ENCODE measurements at places on chromosomes 1 and 21.

- no peak for DNase-seq
Measured at GRCh38 chr1:81967951-81968350, 167.2 kb downstream of the ADGRL2 start.

- no peak for DNase-seq
Measured at GRCh38 chr1:21294266-21294989, 4.2 kb upstream of the ECE1 start.

DNA sequence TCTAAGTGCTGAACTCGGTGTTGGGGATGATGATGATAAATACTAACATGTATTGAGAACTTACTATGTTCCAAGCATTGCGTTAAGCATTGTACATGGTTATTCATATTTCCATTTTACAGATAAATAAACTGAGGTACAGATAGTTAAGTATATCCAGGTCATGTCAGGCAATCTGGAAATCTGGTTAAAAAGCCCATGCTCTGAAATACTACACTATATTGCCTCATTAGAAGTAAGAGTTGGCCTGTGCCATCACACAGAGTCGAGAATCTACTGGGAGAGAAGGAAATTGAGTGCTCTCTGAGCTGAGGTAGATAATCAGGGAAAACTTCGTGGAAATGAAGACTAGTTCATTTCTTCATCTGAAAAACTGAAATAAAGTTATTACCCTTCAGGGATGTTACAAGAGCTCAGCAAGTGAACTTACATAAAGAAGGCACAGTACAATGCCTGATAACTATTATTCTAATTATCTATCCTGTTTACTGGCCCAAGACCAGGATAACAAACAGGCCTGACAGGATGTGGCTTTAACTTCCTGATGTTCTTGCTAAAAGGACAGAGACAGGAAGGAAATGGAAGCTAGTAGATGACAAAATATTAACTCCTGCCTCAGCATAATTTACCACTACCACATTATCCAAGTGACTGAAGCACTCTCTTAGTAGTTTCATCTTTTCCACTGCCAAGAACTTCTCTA is 85.6 kb downstream of the EPS15 start:
- DNase-seq: no peak

DNA sequence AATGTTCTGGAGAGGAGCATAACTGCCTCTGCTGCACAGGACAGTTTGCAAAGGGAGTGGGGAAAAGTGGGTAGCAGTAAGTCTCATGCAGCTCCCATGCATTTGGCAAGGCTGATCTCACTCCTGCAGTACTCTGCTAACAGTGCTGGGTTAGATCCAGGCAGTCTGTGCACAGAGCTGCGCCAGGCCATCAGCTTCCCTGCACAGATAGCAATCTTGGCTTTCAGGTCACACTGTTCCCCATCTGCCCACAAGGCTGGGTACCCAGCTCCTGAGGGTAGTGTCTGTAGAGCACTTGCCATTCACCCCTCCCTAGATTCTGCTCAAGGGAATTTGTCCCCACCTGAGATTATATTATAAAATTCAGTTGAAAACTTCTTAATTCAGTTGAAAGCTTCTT is 72.1 kb downstream of the SH3BGR start:
- DNase-seq: no peak

- no peak for DNase-seq
Measured at GRCh38 chr1:84959294-84959693, 37.6 kb downstream of the MCOLN2 start.

- DNase-seq: no peak
Measured at GRCh38 chr1:186843226-186843625, 14.5 kb downstream of the PLA2G4A start.

- no peak for DNase-seq
Measured at GRCh38 chr1:86104606-86105532, 51.7 kb downstream of the COL24A1 start.

DNA sequence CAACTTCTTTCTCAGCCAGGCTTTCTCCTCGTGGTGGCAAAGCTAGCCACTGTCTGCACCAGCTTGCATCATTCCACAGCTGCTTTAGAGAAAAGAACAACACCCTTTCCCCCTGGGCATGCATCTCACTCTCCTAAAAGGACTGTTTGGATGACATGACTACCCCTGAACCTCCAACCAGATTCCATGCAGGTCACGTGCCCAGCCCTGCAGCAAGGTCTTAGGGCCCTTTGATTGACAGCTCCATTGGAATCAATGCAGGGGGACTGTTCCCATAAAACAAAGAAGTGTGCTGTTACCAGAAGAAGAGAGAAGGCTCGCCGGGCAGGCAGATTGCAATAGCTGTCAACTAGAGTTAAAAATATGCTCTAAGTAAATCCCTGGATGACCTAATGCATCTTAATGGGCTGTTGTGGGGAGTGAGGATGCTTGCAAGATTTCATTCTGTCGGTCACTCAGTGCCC is 24.4 kb downstream of the KCNA2 start:
- no peak for DNase-seq

GRCh38 chr1:160565564-160565963 is 13.7 kb downstream of the CD84 start:
- DNase-seq: no peak

GRCh38 chr1:192905049-192905448 is 96.2 kb downstream of the RGS2 start:
- no peak for DNase-seq

- no peak for DNase-seq
Measured at GRCh38 chr1:153944827-153945117, 1.7 kb downstream of the DENND4B start.

DNA sequence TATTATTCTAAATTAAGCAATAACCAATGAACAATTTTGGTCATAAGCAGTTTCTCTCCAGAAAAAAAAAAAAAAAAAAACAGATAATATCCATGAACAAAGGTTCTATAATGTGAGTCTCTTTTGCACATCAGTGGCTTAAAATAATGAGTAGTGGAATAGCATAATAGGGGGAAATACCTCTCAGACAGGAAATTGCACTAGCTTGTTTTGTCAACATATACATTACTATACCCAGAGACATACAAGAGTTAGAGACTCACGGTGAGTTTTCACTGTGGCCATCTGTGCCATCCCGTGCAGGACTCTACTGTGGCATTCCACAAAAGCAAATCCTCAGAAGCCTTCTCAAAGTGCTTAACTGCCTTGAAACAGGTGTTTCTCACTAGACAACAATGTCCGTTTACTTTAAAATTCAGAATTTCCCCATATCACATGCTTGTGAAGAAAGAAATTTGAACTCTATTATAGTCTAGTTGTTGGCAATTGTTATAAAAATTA is 697.9 kb downstream of the USP25 start:
- DNase-seq: no peak

Data from fibroblast of skin of left biceps (primary cell).